ENCODE measurements at places on chromosomes 4 and X.
A peak's percentile ranks its signal among the peaks of the same experiment; 100 is the strongest.

GRCh38 chrX:131704136-131704695, 160.3 kb downstream of the OR13H1 start:
- peak; percentile 29 for DNase-seq

DNA sequence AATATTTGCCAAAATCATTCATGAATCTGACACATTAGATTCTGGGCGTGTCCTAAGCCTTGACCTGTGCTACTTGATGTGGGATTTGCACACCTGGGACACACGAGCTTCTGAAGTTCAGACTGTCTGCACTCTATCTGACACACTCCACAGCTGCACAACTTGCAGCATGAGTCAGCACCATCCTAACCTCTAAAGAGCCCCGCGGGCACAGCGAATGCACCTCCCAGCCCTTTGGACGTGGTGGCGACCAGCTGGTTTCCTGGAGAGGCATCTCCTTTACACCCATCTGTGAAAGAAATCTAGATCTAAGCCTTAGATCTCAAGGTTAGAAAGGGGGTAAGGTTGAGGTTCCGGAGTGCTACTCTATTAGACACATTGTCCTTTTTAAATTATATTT, 69.2 kb downstream of the SORBS2 start:
- DNase-seq, result no peak

DNA sequence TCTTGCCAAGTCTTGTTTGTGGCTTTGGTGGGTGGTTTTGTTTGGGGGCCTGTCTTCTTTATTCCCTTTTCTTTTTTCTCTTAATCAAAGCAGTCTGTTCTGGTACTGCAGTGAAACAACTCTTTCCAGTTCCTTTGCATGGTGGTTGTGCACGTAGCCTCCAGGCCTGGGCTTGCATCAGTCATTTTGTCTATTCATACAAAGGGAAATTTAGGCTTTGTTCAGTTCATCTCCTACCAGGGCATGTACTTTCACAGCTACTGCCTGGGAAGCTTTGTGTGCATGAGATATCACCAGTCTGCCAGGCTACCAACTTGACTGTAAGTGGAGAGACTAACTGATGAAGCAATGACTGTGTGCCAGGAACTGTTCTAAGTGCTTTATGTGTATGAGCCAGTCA, 8.5 kb downstream of the TRIM2 start:
- DNase-seq, result no peak

DNA sequence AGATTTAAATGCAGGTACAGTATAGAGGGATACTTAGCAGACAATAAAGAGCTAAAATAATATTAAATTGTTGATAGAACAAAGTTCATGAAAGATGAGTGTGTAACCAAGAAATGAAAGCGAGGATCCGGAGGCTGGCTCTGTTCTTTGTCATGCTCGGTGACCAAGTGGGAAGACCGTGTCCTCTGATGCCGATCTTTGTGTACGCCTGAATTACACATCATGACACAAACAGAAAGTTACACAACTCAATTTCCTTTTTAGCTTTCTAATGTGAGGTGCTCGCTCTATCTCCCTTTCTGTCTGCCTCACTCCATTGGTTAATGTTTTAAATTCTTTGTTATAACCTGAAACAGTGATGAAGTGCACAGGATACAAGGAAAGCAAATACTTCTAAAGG, 114.8 kb upstream of the NEIL3 start:
- DNase-seq, result no peak

- no peak for DNase-seq
Measured at GRCh38 chr4:181507180-181507835, 735.9 kb upstream of the TENM3 start.

GRCh38 chrX:15856222-15856587, 1.6 kb upstream of the AP1S2 start:
- DNase-seq, result no peak

DNA sequence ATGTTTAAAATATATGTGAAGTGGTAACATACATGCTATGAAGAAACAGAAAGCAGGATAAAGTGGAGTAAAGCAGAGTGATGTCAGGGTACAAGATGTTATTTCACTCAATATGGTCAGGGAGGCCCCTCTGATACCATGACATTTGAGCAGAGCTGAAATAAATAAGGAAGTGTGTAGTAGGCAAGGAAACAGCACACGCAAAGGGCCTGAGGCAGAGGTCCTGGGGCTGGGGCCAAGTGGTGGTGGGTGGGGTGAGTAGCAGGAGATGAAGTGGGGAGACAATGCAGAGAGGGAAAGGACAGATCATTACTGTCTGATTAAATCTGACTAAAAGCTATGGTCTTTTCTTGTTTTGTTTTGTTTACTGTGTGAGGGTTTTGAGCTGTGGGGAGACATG, 61.1 kb downstream of the FAM13A start:
- no peak for DNase-seq

DNA sequence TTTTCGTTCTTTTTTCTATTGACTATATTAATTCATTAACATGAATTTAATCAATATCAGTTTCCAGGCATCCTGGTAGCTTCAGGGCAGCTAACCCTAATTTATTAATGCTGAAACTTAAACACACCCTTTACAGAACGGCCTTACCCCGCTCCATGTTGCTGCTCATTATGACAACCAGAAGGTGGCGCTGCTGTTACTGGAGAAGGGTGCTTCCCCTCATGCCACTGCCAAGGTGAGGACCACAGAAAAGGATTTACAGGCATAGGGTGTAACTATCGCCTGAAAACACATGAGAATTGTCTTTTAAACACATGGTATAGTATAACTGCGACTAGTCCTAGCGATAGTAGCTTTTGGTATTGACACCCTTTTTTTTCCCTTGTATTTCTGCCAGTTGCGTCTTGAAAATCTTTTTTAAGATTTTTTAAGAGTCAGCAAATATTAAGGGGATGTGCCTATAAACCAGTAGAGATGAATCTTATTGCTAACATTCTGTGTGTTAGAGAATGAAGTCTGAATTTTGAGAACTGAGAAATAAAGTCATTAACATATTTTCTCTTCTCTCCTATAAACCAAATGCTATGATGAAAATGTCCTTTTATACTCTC, 229.0 kb downstream of the ANK2 start:
- no peak for DNase-seq

DNA sequence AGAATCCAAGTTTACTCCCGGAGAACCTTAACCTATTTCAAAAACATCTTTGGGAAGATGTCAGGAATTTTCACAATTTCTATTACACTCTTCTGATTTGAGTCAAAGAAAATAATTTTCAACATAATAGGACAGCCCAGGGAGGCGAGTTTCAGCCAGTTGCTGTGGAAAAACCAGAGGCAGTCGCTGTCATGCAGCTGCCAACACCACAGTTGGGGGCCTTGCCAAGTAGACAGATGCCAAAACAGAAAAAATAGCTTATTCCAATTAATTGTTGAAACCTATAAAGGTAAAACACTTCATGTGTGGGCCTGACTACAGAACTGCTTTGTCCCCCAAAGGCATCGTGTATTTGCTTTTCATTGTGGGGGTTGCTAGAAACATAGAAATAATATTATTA, 225.8 kb downstream of the DMD start:
- no peak for DNase-seq

GRCh38 chrX:81261576-81261975, 59.7 kb downstream of the SH3BGRL start:
- DNase-seq, result peak; percentile 46

- DNase-seq, result peak; percentile 91
Measured at GRCh38 chr4:65416891-65417290, 253.4 kb downstream of the EPHA5 start.

- no peak for DNase-seq
Measured at GRCh38 chrX:117508021-117508420, 608.6 kb downstream of the KLHL13 start.

GRCh38 chr4:183721207-183722081, 62.4 kb downstream of the TRAPPC11 start:
- DNase-seq, result no peak

DNA sequence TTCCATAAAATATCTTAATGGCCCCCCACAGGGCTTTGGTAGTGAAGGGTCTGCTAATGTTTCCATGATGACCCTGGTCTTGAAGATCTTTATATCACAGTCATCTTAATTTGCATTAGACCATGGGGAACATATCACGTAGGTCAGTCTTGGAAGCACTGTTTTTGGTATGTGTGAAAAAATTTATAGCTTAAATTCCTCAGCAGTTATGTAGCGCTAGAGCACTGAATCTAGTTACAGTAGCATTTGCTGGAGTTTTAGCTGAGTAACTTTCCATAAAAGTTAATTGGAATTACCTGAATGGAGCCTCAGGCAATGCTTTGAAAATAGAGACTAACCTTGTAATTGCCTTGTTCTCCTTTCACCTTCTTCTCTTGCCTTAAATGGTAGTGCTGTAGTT, 648.8 kb downstream of the IQCM start:
- DNase-seq, result no peak

GRCh38 chrX:148940411-148940996, 440.1 kb downstream of the AFF2 start:
- DNase-seq, result peak; percentile 86

GRCh38 chr4:159272273-159273140, 169.6 kb downstream of the RAPGEF2 start:
- no peak for DNase-seq

DNA sequence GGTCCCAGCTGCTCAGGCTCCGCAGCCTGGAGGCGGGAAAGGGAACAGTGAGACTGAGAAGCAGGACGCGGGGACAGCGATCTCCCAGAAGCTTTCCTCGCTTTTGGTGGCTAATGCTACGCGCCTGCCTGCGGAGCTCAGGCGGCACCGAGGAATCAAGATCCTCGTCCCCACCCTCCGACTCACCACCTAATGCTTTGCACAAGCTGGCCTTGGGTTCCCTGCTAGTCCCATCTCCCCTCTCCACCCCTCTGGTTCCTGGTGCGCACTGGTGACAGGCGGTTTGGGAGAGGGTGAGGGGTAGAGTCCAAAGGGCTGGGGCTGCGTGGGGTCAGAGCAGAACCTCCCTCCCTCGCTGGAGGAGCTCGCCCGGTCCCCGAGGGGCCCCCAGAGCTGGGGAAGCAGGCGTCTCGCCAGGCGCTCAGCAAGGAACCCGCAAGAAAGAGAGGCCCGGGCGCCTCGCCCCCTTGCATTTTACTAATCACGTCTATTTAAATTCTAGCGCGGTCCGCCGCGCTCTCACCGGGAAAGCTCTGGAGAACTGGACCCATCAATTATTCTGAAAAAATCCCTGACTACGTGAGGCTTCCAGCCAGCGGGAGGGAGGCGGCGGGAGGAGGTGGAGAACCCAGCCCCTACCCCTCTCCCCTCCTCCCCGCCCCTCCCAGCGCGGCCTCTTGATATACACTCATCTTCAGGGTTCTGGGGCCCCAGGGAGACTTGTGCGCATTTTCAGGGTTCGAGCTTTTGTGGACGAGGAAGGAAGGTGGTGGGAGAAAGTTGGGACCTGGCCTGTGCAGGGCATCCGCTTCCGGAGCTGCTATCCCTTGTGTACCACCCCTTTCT, 9.1 kb downstream of the POU4F2 start:
- DNase-seq, result no peak

All from retinal pigment epithelial cell (primary cell).